Panc1 (cell line): ENCODE measurements at places on chromosomes 5 and 9. TPM values are rescaled to one million over a fixed set of nuclear protein-coding genes. Genes with fewer than 3 reads are reported as not detected.

KIF12 gene
- total RNA-seq = 0.87 TPM

EIF4E1B gene
- total RNA-seq = not detected

HDAC3 gene
- 75.5 TPM for total RNA-seq

SGCD gene
- total RNA-seq = not detected

SEMA5A gene
- 0.15 TPM for total RNA-seq

SCGB3A2 gene
- 0.39 TPM for total RNA-seq
